Mammary epithelial cell (primary cell): ENCODE measurements at places on chromosomes 12 and 14.
A peak's percentile ranks its signal among the peaks of the same experiment; 100 is the strongest.

DNA sequence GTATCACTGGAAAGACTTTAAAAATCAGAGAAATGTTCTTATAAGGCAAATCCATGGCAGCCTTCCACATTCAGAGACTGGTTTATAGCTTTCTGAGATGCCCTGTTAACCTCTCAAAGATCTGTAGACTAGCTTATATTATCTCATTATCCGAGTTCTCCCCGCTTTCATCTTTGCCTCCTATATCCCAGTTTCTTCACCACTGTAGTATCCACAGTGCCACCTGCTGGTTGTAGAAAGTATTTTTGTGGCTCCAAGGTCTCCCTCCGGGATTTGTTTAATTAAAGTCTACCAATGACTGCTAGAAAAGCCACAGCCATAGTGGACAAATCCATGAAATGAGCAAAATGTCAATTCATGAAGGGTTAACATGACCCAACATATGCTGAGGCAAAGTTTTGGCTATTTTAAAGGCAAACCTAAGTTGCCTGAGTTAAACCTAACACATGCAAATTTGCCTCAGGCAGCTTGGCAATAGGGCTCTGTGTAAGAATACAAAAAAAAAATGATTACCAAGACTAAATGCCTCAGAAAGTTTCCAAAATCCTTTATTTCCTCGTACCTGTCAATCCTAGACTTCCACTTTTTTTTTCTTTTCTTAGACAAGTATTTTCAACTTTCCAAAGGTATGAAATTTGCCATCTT lies 218.8 kb upstream of the BMP4 start:
- peak; percentile 65 for DNase-seq

GRCh38 chr12:122244565-122245371 lies 18.9 kb upstream of the DIABLO start:
- no peak for DNase-seq

GRCh38 chr14:92513966-92514843 lies 624 bp downstream of the RIN3 start:
- DNase-seq = no peak

- DNase-seq = peak; percentile 59
These were observed 36.6 kb upstream of the ASPG start for GRCh38 chr14:104048758-104049507.

GRCh38 chr14:80117876-80118275 lies 93.4 kb downstream of the DIO2 start:
- no peak for DNase-seq

GRCh38 chr12:52847335-52848102 lies 1.3 kb downstream of the KRT78 start:
- DNase-seq = peak; percentile 24

DNA sequence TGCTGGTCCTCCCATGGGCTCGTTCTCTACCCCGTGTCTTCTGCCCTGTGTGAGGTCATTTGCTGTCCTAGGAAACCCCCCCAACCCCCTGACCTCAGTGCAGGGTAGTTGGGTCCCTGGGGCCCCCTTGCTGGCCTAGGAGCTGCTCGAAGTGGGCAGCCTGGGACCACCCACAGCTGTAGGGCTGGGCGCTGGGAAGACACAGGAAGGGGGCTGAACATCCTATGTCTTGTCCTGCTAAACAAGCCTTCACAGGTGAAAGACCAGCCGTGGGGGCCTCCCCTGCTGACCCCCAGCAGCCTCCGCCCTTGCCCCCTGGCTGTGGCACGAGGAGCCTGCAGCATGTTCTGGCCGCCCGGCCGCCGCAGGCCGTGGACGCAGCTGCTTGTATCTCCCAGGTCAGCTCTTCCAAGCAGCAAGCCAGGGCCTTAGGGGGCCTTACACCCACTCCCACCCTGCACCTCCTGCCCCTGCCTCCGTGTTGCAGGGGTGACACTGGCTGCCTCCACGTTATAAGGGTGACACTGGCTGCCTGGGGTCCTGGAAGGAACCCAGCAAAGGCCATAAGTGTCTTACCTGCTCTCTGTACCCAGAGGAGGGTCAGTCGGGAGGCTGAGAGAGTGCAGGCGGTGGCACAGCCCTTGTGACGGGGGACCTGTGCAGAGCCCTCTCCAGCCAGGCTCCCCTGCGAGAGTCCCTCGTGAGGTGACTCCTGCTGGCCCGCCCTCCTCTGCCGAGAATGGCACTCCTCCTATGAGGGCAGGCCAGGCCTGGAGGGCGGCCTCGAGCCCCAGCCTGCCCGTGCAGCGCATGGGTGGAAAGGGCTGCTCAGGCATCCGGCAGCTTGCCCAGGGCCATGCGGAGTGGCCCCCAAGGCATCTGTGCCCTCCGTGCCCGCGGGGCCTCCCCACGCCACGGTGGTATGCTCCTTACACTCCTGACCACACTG lies 11.5 kb upstream of the TEX22 start:
- no peak for DNase-seq

- DNase-seq = peak; percentile 56
These were observed 153.8 kb downstream of the MED13L start for GRCh38 chr12:116123451-116124258.

- DNase-seq = no peak
These were observed 155.6 kb downstream of the DYRK2 start for GRCh38 chr12:67804168-67804567.

DNA sequence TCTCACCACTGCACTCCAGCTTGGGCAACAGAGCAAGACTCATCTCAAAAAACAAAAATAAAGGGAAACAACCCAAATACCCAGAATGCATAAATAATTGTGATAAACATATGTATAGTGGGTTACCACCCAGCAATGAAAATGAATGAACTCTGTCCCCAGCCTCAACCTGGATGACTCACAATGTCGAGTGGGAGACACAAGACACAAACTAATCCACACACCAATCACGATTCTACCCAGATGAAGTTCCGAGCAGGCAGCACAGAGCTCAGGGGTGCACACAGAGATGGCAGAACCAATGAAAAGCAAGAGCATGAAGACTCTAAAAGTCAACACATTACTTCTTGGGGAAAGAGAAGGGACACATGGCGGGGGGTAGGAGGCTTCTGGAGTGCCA lies 27.1 kb downstream of the ABCB9 start:
- no peak for DNase-seq

GRCh38 chr14:34035177-34035933 lies 84.5 kb upstream of the EGLN3 start:
- DNase-seq = peak; percentile 98

DNA sequence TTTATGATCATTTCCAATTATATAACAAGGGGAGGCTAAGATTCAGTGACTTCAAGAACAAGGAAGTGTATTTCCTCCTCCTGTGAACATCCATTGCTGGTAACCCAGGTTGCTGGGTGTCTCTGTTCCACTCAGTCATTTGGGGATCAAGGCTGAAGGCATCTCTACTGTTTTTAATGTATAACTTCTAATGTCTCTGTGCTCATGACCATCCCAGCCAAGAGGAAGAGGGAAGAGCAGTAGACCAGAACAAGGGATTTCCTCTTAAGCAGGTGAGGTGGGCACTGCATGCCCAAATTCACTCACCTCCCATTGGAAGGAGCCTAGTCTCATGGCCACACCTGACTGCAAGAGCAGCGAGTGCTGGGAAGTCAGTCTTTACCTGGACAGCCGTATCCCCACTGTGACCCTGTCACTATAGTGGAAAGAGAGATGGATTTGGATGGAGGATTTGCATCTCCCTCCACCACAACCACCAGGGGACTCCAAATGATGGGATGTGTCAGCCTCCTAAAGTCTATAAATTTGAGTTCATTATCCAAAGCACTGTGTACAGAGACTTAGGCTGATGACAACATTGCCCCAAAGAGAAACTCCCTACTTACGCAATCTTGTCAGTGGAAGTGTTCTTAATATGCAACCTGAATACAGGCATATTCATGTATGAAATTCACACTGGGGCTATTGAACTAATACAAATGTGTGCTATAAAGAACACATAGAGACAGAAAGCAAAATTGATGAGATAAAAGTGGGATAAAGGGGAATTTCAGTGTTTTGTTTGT lies 368.7 kb downstream of the TMEM132D start:
- no peak for DNase-seq

GRCh38 chr12:49941556-49942511 lies 8.7 kb upstream of the AQP2 start:
- no peak for DNase-seq

- DNase-seq = peak; percentile 9
These were observed 82.6 kb upstream of the PTPRB start for GRCh38 chr12:70719672-70720420.

DNA sequence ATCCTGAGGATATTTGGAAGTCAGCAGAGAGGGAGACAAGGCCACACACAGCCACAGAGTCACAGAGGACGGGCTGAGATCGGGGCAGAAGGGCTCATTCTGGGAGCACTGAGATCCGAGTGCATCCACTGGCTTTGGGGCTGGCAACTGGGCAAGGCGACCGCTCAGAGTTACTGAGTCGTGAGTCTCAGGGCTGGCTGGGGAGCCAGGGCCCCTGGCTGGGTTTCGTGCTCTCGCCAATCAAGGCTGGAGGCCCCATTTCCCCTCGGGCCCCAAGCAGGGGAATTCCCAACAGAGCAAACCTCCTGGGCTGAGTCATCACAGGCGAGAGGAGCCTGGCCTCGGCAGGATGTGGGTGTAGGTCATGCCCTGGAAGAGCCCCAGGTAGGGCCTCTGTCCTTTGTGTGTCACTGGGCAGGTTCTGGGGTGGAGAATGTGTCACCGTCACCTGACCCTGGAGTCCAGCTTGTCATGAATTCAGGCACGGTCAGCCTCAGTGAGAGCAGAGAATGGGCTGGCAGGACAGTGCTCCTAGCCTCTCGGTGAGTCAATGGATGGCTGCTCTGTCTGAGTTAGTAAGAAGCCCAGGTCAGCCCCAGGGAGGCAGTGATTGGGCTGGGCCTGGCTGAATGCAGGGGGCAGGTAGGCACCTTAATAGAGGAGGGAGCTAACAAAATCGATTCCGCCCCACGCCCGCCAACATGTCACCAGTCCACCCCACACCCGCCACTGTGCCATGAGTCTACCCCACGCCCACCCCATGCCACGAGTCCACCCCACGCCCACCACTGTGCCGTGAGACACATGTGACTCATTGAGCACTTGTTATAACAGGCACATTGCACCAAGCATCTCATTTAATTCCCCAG lies 16.9 kb downstream of the ASB2 start:
- DNase-seq = peak; percentile 100

- DNase-seq = peak; percentile 52
These were observed 731 bp upstream of the PCNX4 start for GRCh38 chr14:60090864-60091519.

DNA sequence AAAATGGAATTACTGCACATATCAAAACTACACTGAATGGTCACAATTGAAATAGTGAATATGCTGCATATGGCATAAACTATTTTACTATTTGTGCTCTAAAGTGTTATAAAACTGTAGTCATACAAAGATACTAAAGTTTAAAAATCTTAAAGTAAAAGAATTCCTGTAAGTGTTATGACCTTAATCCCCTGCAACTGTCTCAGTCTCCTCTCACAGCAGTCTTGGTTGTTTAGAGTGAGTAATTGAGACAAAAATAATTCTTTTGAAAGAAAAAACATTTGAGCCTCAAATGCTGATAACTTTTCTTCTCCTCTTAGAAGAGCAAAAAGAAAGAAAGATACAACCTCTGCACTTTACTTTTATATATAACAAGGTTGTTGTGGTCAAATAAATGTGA lies 99.9 kb downstream of the SYT1 start:
- DNase-seq = no peak

GRCh38 chr14:57153286-57153685 lies 115.4 kb downstream of the EXOC5 start:
- DNase-seq = no peak

GRCh38 chr12:21500786-21501257 lies 613 bp downstream of the RECQL start:
- no peak for DNase-seq

- no peak for DNase-seq
These were observed 56.5 kb upstream of the PPFIA2 start for GRCh38 chr12:81815611-81816010.

GRCh38 chr12:113191227-113191626 lies 5.7 kb downstream of the RITA1 start:
- DNase-seq = no peak

DNA sequence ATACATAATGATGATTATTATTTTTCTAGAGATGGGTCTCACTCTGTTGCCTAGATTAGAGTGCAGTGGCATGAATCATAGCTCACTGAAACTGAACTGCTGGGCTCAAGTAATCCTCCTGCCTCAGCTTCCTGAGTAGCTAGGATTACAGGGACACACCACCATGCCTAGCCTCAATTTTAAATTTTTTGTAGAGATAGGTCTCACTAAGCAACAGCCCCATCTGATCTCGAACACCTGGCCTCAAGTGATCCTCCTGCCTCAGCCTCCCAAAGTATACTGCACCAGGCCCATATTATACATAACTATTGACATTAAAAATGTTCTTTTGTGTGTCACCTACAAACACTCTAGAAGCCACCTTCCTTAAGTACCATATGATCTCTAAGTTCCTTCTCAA lies 3.4 kb downstream of the TXNRD1 start:
- DNase-seq = peak; percentile 70

GRCh38 chr14:62889364-62889763 lies 155.9 kb downstream of the KCNH5 start:
- no peak for DNase-seq

GRCh38 chr12:47556261-47557030 lies 149.4 kb downstream of the RPAP3 start:
- peak; percentile 69 for DNase-seq

DNA sequence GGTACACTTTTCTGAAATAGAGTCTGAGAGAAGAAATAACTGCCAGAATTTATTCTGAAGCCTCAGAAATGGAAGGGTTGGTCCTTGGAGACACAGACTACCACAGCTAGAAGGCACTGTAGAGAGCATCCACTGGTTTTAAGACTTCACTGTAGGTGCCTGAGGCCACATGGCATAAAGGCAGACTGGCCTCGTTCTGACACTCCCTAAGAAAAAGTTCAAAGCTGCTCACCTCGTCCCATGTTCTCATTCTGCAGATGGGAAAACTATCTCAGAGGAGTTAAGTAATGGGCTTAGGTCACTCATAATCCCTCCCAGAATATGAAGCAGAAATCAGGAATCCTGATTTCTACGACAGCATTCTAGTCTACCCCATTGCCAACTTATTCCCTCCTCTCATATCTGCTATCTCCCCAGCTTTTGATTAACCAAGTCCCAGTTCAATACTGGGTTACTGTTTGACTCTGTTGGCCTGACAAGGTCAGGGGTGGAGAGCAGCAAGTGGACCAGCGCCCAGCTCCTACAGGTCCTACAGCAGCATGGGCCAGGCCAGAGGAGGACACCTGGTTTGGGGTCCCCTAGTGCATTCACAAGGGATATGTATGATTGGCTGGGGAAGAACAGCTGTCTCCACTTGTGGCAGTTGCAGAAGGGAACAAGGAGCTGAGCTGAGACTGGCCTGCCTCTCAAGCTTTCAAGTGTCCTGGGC lies 3.7 kb downstream of the ITGA5 start:
- DNase-seq = no peak
